ENCODE measurements at places on chromosomes 3 and 15.

- no peak for DNase-seq
Observed at GRCh38 chr3:126355251-126355650, 2.0 kb downstream of the KLF15 start.

DNA sequence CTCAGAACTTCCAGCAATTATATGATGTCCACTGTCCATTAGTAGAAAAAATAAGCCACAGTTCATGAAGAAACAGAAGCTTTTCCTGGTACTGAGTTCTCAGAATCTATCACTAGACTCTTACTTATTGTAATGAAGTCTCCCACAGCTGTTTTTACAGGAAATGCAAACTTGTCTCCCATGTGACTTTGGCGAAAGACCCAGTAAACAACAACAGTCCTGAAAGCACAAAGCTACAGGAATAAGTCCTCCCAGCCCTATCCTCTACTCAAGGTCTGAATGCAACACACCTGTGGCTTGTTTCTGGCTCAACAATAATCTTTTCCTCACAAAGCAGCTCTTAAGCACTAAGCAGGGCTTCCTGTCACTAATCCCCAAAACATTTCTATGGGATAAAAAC is 55.9 kb downstream of the EOMES start:
- no peak for DNase-seq

- DNase-seq: no peak
Observed at GRCh38 chr3:20001932-20002331, 10.1 kb downstream of the PP2D1 start.

DNA sequence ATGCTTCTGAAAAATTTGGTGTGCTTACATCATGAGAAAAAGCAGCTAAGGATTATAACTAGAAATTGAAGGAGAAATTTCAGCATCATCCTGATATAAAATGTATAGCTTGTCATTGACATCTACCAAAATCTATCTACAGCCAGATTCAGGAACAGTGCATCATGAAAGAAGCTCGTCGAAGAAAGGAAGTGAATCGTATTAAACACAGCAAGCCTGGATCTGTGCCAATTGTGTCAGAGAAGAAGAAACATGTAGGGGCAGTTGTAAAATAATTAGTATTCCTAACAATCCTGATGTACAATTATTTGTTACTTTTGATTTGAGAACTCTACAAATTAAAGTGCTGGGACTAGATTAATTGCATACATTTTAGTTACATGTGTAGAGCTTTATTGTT is 37.2 kb downstream of the AP4E1 start:
- peak; percentile 32 for DNase-seq

DNA sequence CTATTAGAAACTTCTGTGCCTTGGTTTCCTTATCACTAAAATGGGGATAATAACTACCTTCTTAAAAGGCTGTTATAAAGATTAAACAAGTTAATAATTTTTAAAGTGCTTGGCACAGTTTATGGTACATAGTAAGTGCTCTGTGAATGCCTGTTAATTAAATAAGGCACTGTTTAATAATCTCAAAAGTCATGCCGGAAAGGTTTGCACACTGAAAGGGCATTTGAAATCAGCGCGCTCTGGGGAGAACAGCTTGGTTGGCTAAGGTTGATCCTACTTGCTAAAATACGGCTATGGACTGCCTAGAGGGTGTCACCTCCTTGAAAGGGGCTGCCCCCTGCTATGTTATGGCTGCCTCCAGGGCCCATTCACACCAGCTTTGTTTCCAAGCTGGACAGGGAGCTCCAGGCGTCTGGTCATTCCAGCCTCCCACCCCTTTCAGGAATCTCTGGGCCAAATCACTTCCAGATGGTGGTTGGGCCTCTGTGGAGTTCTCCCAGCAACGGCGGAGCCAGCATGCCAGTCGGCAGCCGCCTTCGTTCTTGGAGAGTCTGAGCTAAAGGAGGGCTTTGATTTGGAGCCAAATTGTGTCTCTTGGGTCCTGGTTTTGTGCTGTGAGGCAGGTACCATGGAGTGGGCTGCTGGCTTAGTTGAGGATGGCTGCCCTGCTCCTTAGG is 5.9 kb downstream of the FLNB start:
- DNase-seq: peak; percentile 58

DNA sequence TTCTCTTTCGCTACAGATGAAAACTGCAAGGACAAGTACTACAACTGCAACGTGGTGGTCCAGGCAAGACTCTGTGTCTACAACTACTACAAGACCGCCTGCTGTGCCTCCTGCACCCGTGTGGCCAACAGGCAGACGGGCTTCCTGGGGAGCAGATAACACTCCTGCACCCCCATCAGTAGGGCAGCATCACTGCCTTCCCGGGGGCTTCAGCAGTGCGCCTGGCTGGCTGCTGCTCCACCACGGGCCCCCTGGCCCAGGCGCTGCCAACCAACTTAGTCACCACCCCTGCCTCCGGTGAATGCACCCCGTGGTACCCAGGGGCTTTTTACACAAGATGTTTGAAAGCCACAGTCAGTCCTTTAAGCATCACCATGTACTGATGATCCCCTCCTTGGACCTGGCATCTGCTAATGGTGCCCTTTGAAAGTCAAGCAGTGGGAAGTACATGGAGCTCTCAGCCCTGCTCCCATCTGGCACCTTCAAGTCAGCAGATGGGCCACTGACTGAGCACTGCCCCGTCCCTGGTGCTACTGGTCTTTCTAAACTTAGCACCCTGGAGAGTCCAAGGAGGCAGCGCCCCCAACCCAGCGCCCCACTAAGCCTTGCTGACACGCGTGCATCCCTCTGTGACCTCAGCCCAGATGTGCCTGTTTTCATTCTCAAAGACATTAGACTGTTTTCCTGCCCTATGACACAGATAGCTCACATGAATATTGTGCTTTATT is 33.0 kb upstream of the NR2E3 start:
- no peak for DNase-seq

GRCh38 chr15:71167445-71168165 is 52.3 kb downstream of the THSD4 start:
- DNase-seq: no peak
